ENCODE measurements at places on chromosomes 2 and 18.

- no peak for DNase-seq
Observed at GRCh38 chr2:40680547-40680946, 228.7 kb upstream of the SLC8A1 start.

DNA sequence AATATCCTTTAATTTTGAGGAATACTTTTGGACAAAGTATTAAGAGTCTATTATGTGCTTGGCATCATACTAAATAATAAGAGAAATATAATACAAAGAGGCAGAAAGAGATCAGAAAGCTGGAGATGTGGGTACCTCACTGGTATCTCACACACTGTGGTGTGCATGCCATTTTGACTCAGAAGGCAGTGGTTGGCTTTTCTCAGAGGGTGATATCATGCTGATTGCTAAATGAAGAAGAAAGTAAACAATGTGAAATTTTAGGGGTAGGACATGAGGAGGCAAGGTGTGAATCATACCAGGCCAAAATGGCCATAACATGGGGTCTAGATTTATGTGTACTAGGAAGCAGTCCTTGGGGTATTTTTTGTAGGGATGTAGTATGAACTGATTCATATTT, 16.6 kb upstream of the SPOPL start:
- DNase-seq, result no peak

GRCh38 chr18:61948281-61948741, 55.5 kb upstream of the RNF152 start:
- DNase-seq, result no peak

- no peak for DNase-seq
Observed at GRCh38 chr2:85089585-85089984, 43.6 kb upstream of the TCF7L1 start.

DNA sequence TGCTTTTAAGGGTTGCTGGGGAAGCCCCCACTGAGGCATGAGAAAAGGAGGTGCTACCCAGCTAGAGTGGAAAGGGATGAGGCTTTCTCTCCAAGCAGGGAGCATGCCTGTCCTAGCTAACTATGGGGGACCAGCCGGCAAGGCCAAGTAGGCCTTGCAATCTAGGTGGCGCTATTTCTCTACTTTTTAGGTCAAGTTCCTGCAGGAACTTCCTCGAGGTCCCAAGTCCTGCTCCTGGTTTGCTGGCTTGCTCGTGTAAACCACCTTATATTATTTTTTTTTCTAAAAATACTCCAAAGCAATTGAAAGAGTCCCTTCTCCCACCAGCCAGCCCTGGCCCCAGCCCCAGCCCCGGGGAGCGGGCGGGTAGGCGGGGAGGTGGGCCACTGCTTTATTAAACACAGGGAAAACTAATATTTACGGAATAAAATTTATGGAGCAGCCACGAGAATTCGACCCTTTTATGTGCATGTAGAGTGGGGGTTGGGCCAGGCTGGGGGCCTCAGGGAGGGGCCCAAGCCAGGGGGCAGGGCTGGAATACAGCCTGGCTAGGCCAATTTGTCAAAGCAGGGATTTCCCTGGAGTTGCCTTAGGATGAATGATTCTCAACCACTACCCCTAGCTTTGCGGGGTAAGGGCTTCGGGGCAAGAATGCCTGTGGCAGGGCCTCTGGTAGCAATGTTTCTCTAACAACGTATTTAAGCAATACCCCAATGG, 12.8 kb upstream of the IHH start:
- no peak for DNase-seq

DNA sequence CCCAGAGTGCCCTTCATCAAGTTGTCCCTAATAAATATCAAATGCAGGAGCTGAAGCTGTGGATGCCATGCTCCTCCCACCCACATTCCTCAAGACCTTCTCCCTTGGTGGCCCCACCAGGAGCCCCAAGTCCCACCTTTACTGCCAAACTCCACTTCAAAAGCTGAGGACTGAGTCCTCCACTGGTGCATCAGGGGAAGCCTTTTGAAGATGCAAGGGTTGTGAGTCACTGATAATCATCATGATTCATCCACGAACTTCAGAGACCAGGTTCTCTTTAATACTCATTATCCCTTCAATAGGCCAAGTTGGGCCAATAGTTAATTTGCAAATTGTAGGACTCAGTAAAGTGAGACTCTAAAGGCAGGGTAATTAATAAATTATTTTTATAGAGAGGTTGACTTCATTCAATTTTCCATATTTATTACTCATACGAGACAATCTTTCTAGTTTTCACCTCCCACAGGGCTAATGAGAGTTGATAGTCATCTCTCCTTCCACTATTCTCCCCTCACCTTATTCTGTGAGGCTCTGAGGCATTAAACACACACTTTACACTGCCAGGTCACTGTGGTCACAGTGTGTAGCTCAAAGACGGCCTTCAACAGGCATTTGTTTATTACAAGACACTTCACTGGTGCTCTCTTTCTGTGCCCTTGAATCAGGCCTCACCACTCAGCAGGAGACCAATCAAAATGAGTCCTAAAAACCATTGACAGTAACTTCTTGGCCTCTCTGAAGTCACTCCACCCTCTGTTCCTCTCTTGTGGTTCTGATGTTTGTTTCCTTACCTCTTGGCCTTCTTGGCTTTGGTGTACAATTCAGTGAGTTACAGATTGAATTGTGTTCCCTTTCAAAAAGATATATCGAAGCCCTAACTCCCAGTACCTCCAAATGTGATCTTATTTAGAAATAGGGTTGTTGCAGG, 99.9 kb downstream of the TRIB2 start:
- DNase-seq, result no peak

- no peak for DNase-seq
Observed at GRCh38 chr2:239054921-239055320, 207.0 kb downstream of the TWIST2 start.

- no peak for DNase-seq
Observed at GRCh38 chr2:55395724-55396605, 23.7 kb downstream of the CCDC88A start.

DNA sequence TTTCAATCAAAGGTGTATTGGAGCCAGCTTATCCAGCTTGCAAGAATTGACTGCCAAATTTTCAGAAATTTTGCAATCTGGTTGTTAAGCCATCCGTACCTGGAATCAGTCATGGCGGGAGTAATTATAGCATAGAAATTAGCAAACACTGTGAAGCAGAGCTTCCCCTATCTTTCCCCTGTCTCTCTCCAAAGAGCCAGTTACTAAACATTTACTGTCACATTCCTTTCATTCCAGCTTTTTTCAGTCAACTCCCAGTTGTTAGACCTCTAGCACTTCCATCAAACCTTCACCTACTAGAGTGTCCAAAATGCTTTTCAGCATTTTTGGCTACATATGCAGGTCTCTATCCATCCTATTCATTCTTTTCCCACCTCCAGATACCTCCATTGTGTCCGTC, 137.4 kb downstream of the MC4R start:
- DNase-seq, result no peak

- DNase-seq, result no peak
Observed at GRCh38 chr18:79336556-79337142, 59.1 kb upstream of the NFATC1 start.

GRCh38 chr2:71816815-71817214, 330.8 kb downstream of the CYP26B1 start:
- DNase-seq, result no peak

GRCh38 chr2:170189757-170190156, 11.8 kb downstream of the MYO3B start:
- no peak for DNase-seq

GRCh38 chr2:378364-378763, 90.5 kb upstream of the ALKAL2 start:
- no peak for DNase-seq

DNA sequence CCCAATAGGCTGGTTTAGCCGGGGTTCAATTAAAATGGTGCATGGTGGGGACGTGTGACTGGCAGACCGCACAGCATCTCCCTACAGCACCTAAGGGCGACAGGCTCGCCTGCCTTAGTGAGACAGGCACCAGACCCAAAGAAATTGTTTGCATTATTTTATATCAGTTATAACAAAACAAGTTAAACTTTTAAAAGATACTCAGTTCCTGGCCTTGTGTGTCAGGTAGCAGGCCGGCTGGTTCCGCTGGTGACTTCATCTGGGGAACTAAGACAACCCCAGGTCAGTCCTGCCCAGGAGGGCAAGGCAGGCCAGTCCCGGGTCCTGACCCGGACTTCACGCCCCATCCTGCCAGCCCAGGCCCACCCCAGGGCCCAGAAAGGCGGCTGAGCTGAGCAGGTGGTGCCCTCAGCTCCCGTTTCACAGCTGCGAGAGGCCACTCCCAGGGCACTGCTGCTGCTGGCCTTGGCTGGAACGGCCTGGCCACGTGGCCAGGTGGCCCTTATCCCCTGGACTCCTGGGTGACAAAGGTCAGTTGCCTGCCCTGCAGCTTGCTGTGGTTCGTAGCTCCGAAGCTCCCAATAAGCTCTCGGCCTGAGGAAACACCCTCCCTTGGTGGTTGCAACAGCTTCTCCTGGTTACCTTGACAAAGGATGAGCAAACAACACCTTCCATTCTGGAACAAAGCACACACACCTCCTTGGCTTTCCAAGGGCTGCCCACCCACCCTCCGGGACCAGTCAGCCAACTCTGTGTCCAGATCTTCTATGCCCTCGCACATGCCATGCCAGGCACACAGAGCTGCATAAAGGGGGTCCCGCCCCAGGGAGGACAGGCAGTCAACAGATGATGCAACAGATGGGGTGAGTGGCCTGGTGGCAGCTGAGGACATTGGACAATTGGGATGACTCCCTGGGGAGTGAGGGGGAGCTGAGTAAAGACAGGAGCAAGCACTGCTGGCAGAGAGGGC, 11.3 kb upstream of the AGXT start:
- DNase-seq, result no peak

GRCh38 chr18:35289727-35290093, 319 bp downstream of the ZSCAN30 start:
- DNase-seq, result no peak

DNA sequence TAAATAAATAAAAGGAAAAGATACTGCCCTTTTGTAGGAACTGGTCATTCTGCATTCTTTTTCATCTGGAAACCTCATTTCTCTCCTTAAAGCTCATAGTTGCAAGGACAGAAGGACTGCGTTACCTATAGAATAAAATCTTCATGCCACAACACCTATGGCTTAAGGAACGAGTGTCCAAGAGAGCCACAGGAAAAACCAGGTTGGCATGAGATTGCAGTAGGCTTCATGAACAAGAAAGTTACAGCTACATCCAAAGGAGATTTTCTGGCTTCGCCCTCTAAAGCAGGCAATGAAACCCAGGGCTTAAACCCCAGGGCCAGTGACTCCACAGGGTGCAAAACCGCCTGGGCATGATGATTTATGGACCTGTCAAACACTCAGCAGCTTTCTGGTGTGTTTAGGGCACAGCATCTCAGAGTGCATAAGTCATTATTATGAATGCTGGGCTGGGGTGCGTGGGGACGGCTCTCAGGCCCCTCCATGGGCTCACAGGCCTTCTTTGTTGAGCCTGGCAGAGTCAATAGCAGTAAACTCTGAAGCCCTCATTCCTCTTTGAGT, 30.7 kb upstream of the PIEZO2 start:
- no peak for DNase-seq

DNA sequence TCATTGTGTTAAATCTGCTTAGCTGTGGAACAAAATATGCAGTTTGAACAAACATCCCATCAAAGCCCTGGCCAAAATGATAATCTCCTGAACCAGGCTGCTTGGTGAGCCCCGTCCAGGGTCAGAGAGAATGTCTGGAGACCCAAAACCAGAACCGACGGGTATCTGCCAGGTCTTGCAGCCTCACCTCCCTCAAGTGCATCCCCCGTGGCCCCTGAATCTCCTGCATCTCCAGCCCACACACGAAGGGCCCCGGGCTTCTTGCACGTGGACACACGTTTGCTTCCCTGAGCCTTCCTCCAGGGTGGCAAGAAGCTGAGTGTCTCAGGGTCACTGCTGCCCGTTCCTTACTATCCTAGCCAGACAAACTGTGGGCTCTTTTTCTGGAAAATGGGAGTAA, 50.5 kb upstream of the PXDN start:
- DNase-seq, result no peak

- no peak for DNase-seq
Observed at GRCh38 chr2:133674433-133675331, 106.4 kb upstream of the NCKAP5 start.

GRCh38 chr18:28114472-28114871, 62.5 kb downstream of the CDH2 start:
- no peak for DNase-seq

GRCh38 chr2:200354833-200355751, 48.6 kb downstream of the SPATS2L start:
- no peak for DNase-seq

- no peak for DNase-seq
Observed at GRCh38 chr2:61469424-61470121, 1.3 kb downstream of the USP34 start.

DNA sequence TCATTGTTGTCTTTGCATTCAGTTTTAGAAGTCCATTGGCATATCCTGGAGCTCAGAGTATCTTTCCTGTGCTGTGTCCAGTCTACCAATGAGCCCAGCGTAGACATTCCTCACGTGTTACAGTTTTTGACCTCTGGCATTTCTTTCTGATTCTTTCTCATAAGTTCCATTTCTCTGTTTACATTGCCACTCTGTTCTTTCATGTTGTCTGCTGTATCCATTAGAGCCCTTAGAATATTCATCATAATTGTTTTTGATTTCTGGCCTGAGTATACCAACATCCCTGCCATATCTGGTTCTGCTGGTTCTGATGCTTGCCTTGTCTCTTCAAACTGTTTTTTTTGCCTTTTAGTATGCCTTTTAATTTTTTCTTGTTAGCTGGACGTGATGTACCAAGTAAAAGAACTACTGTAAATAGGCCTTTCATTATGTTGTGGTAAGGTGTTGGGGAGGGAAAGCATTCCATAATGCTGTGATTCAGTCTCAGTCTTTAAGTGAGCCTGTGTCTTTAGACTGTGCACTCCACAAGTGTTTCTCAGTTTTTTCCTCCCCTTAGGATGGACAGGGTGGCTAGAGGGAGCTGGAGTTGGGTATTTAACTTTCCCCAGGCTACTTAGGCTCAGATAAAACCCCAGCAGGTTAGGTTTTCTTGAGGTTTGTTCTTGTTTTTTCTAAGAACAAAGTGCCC, 35.6 kb downstream of the CEP192 start:
- no peak for DNase-seq

DNA sequence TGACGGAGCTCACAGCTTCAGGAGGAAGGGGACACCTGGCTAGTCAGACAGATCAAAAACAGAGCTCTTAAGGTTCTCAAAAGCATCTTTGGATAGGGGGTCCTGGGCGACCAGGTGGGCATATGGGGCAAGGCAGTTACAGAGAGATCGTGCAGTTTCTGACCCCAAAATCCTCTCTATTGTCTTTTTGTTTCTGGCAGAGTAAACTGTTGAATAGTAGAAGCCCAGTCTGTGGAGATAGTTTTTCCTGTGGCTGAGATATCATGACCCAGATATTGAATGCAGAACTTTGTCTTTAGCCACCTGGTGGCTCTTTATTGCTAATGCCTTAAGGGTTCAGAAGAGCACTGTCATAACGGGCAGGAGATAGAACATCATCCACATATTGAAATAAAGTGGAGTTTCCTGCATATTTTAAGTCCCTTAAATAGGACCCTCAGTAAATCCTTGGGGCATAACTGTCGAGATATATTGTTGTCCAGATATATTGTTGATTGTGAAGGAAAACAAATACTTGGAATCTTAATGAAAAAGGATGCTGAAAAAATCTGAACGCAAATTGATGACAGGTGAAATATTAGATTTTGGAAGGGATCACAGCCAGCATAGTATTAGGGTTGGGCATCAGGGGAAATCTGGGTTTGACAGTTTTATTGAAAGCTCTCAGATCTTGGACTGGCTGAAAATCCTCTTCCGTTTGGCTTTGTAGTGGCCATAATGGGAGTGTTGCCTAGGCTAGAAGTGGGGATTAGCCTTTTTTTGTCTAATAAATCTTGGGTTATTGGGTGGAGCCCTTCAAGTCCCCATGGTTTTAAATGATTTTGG, 14.1 kb upstream of the ZDBF2 start:
- no peak for DNase-seq

Data from stimulated activated CD8-positive, alpha-beta memory T cell treated with anti-CD3 and anti-CD28 coated beads, Interleukin-15, amount 100 ng/mL, for 24 hours (primary cell).